Fibroblast of villous mesenchyme (primary cell): ENCODE measurements at places on chromosomes 3 and 15. TPM values are rescaled to one million over a fixed set of nuclear protein-coding genes. Genes with fewer than 3 reads are reported as not detected.

PIF1 gene
- 9.7 and 11.2 TPM in 2 replicates for total RNA-seq

ACP3 gene
- total RNA-seq, result 2.3 and 10.8 TPM in 2 replicates

CCR5 gene
- total RNA-seq, result under 0.01 TPM in 1 of 2 replicates, not detected in the other

OR5H1 gene
- total RNA-seq, result not detected in 2 replicates

- DNase-seq, result no peak
Measured at GRCh38 chr3:84904212-84904611, 54.6 kb upstream of the CADM2 start.

- DNase-seq, result no peak
Measured at GRCh38 chr15:81910355-81911021, 135.3 kb downstream of the MEX3B start.

- no peak for DNase-seq
Measured at GRCh38 chr15:43975326-43975725, 148.5 kb downstream of the WDR76 start.

GRCh38 chr15:40296561-40297230 lies 11.0 kb downstream of the PLCB2 start:
- DNase-seq, result no peak

DNA sequence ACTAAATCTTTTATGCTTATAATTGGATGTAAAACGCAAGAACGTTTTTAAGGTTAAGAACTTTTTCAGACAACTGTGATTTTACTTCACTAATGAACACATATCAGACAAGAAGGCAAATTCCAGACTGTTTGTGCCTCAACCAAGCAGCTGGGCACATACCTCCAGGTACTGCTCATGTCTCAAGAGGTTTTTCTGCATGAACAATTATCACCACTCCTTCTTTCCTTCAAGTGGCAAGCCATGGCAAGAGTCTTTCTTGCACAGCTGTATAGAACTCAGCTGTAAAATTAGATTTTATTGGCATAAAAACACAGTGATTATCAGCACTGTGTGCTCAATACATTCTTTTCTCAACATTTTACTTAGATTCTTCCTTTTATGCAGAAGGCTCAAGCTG lies 64.3 kb downstream of the FNDC3B start:
- no peak for DNase-seq

DNA sequence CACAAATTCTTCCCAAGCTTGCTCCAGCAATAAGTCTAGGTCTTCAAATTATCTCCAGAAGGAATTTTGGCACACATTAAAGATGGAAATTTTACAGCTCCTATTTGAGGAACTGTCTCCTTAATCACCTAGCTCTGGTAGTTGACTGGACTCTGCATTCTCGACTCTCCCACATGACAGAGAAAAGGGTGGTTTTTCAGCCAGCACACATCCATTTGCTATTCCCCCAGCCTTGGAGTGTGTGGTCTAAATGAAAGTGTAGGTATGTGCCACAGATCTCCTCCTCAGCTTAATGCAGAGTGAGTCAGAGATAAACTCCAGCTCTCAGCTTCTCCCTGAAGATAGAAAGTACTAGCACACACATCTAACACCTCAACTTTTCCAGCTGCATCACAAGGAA lies 62.2 kb upstream of the ALCAM start:
- DNase-seq, result peak; percentile 54

DNA sequence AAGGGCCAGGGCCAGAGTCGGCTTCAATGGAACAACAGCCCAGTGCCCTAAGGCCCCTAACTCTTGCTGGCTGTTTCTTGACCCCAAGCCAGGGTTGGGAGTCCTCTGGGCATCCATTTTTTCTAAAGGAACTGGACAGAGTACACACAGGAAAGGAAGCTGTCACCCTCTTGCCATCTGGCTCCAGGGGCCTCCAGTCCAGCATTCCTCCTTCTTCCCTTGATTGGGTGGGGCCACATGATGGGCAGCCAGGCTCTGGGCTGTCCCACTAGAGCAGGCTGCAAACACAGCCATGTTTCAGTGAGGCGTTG lies 1.6 kb upstream of the GRAMD2A start:
- DNase-seq, result no peak

DNA sequence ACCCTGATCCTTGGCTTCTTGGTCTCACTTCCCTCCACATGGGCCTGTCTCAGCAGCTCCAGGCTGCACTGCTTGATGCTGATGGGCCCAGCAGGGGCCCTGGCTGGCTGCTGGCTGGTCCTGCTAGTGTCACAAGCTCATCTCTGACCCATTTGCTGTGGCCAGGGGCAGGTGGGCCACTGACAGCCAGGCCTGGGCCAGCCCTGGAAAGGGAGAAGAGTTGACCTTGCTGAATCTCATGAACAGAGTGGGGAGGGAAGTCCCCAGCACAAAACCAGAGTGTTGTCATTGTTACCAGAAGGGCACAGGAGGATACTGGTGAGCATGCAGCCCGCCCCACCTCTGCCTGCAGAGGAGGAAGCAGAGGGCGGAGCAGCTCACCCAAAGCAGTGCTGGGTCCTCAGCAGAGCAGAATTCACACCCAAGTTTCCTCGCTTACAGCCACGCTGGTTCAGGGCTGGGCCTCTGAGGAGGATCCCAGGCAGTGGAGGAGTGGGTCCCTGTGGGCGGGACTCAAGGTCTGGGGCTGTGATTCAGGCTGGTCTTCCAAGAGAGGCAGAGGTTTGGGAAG lies 7.6 kb upstream of the KLF15 start:
- DNase-seq, result no peak

GRCh38 chr3:68136411-68136810 lies 482.0 kb upstream of the SUCLG2 start:
- DNase-seq, result no peak

- DNase-seq, result no peak
Measured at GRCh38 chr3:22117091-22117490, 366.1 kb upstream of the ZNF385D start.

GRCh38 chr3:139280027-139280671 lies 63.7 kb upstream of the MRPS22 start:
- DNase-seq, result no peak

- DNase-seq, result no peak
Measured at GRCh38 chr15:25062551-25063430, 108.0 kb downstream of the SNRPN start.

- no peak for DNase-seq
Measured at GRCh38 chr3:134874737-134875413, 79.8 kb downstream of the EPHB1 start.

DNA sequence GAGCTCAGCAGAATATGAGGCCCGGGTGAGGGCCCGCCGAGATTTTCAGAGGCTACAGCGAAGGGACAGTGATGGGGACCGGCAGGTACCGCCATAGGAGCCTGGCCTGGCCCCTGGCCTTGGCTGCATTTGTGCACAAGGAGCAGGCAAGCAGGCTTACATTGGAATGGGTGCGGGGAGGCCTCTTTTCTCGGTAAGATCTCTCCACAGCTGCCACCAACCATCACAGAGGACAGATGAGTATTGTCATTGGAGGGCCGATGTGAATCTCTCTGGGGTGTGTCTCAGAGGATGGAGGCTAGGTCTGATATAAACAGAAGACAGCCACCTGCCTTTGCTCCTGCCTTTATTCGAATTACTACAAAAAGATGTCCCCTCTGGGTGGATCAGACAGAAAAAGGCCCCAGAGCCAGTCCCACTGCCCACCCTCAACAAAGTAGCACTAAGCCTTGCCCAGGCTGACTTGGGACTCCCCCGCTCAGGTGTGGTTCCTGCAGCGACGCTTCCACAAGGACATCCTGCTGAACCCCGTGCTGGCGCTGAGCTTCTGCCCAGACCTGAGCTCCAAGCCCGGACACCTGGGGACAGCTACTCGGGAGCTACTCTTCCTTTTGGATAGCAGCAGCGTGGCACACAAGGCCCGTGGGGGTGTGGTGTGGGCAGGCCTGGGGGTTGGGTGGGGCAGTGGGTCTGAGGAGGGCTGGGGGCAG lies 5.4 kb downstream of the VWA5B2 start:
- DNase-seq, result no peak

- DNase-seq, result no peak
Measured at GRCh38 chr3:58492494-58492905, 604 bp downstream of the KCTD6 start.

GRCh38 chr3:14631101-14631497 lies 20.5 kb upstream of the CCDC174 start:
- DNase-seq, result no peak
